ENCODE measurements at places on chromosomes 11 and 22. TPM values are rescaled to one million over a fixed set of nuclear protein-coding genes. Genes with fewer than 3 reads are reported as not detected.

OR51B2 gene
- not detected for total RNA-seq

LARGE2 gene
- total RNA-seq, result 0.71 TPM

APOL3 gene
- total RNA-seq, result 80.2 TPM

APLP2 gene
- 16.5 TPM for total RNA-seq

MMP27 gene
- not detected for total RNA-seq

OR5W2 gene
- total RNA-seq, result not detected

KCNQ1OT1 gene
- 0.24 TPM for total RNA-seq

WT1 gene
- not detected for total RNA-seq

PNPLA3 gene
- total RNA-seq, result not detected

ANO1 gene
- total RNA-seq, result not detected

APOL6 gene
- 62.3 TPM for total RNA-seq

KCNQ1 gene
- total RNA-seq, result 20.4 TPM

SSTR3 gene
- total RNA-seq, result 3.6 TPM

KRTAP5-4 gene
- not detected for total RNA-seq

DERL3 gene
- total RNA-seq, result 10.0 TPM

CCDC188 gene
- not detected for total RNA-seq

TPBGL gene
- total RNA-seq, result not detected

STK33 gene
- total RNA-seq, result 3.9 TPM

VPREB1 gene
- not detected for total RNA-seq

RAC2 gene
- total RNA-seq, result 1,252 TPM

PICK1 gene
- total RNA-seq, result 14.0 TPM

MOV10L1 gene
- not detected for total RNA-seq

DMC1 gene
- 10.1 TPM for total RNA-seq

CASTOR1 gene
- total RNA-seq, result 25.4 TPM

PATE2 gene
- total RNA-seq, result not detected

FERMT3 gene
- total RNA-seq, result 261 TPM

COA4 gene
- total RNA-seq, result 67.7 TPM

Data from activated CD8-positive, alpha-beta T cell treated with anti-CD3 and anti-CD28 coated beads, Interleukin-2, amount 10 ng/mL, durations not matched to agents 7 days and 5 days (primary cell).